Activated effector memory CD4-positive, alpha-beta T cell treated with Interleukin-2 at 50 U/mL for 16 hours (primary cell): ENCODE measurements at places on chromosomes 11 and 22.

- DNase-seq: no peak
Observed at GRCh38 chr22:17120711-17121232, 388 bp downstream of the TMEM121B start.

- DNase-seq: no peak
Observed at GRCh38 chr22:35575116-35575748, 34.6 kb downstream of the RASD2 start.

DNA sequence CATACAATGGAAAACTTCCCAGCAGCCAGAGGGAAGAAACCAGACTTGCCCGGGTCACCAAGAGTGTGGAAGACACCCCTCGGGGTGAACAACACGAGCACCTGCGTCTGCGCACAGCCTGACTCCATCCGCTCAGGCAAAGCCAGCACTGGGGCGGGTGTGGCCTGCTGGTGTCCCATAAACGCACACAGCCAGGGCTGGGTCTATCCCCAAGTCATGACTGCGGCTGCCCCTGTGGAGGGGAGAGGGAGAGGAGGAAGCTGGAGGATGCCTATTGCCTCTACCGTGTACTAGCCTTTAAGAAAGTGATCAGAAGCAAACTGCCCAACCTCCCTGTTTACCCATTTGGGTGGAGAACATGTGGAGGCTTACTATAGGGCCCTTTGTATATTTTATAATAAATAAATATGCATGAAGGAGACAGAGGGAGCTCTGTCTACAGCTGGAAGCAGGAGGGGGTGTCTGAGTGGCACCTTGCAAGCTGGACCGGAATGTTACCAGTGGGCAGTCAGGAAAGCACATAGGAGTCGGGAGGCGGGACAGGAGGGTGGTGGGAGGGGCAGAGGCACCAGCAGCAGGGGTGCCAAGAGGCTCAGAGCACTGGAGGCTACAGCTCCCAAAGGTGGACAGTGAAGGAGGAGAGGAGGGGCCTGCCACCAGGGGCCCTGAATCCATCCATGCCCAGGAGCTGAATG lies 79.6 kb downstream of the PHF21B start:
- no peak for DNase-seq

DNA sequence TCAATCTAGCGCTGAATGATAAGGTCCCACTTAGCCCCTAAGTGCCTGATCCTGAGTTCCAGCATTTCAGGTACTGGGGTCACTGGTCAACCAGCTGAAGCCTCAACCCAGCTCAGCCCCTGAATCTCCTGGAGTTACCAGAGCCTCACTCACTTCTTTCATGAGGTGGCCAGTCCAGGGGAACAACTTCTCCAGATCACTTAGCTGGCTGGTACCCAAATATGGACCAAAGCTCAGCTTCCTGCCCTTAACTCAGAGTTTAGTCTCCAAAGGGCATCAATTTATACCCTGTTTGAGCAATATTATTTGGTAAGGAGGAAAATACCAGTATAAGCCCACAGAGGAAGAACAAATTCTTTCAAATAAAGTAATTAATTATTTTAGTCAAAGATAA lies 105.6 kb downstream of the SLC1A2 start:
- no peak for DNase-seq

- no peak for DNase-seq
Observed at GRCh38 chr11:65454311-65454695, 31.7 kb downstream of the NEAT1 start.

GRCh38 chr11:75400146-75400865 lies 988 bp downstream of the RPS3 start:
- peak; percentile 13 for DNase-seq

DNA sequence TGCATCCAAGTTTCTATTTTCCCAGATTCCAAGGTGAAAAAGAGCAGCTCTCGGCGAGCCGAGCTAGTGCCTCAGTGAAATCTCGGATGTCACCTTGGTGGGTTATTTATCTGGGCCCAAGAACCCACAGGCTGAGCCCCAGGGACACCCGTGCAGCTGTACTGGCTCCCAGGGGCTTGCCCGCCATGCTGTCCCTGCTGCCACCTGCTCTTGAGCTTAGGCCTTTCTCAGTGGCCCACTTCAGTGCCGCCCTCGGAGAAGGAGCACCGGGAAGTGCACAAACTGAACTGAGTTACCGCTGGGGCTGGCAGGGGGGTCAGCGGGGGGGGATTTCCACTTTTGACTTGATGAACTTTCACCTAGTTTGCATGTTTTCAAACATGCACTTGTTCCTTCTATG lies 27.9 kb downstream of the CPT1A start:
- DNase-seq: no peak

GRCh38 chr11:7414973-7415817 lies 70.1 kb upstream of the OLFML1 start:
- DNase-seq: no peak

GRCh38 chr11:3133261-3134217 lies 31.6 kb downstream of the OSBPL5 start:
- DNase-seq: no peak

- DNase-seq: no peak
Observed at GRCh38 chr11:1228101-1228821, 5.4 kb downstream of the MUC5B start.

GRCh38 chr22:40728731-40729189 lies 49.5 kb downstream of the MCHR1 start:
- peak; percentile 64 for DNase-seq

GRCh38 chr11:78943841-78944240 lies 369.2 kb upstream of the NARS2 start:
- DNase-seq: no peak

DNA sequence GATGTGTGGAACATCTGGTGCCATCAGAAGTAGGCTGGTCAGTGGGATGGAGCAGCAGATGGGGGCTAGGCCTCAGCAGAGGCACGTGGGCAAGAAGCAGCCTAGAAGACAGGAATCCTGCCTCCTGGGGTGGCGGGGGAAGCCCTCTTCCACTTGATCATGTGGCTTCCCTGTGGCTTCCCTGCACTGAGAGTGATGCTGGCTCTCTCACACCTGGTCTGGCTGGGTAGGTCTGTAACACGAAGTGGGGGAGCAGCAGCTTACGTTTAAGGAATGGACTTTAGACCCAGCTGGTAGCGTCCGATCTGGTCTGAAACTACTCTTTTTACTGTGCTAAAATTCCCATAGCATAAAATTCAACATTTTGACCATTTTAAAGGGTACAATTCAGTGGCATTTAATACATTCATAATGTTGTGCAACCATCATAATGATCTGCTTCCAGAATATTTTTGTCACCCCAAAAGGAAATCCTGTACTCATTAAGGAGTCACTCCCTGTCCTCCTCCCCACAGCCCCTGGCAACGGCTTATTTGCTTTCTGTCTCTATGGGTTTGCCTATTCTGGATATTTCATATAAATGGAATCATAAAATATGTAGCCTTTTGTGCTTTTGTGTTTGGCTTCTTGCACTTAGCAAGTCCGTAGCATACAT lies 21.7 kb downstream of the PTPN5 start:
- DNase-seq: no peak
